Ureter (tissue), 1 donor: ENCODE measurements at places on chromosomes 7 and 10. TPM values are rescaled to one million over a fixed set of nuclear protein-coding genes. Genes with fewer than 3 reads are reported as not detected.
A peak's percentile ranks its signal among the peaks of the same experiment; 100 is the strongest.

GRCh38 chr7:151754142-151754590, 122.7 kb downstream of the PRKAG2 start:
- DNase-seq = peak; percentile 87

- no peak for DNase-seq
Observed at GRCh38 chr7:5567790-5568189, 144.2 kb upstream of the TNRC18 start.

The GNGT1 gene
- 0.70 TPM for total RNA-seq

DNA sequence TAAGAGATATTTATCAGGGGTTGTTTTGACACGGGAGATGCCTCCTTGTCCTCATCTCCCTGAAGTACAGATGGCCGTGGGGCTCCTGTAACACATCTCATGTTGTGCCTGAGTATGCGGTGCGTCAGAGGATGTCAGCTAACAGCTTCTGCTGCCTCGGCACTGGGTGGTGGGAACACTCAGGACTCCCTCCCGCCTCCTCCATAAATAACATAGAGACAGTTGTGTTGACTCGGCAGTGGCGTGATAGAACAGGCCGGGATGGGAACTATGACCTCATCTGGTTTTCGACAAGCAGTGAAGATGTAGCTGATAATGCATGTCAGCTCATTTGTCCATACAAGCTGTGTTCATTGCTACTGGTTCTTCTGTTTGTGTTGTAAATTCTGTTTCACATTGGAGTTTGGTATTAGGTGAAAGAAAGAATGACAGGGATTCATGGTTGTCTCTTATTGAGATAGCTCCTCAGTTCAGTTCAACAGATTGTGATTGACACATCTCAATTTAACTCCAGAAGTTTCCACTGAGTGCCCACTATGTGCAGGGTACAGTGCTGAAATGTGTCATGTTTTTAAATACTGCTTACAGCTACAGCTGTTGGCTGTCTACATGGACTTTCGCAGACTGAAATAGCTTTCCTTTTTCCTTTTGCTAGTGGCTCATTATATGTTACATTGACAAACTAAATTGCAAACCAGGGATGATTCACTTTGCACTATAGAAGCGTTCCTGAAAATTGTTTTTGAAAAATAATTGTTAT, 87.4 kb downstream of the CHN2 start:
- peak; percentile 51 for DNase-seq

- no peak for DNase-seq
Observed at GRCh38 chr7:50782375-50783208, at the start of gene GRB10. Gene GRB10 (minus strand): TSS chr7:50782896. CDS start chr7:50732322, 50,574 bp downstream.

- DNase-seq = no peak
Observed at GRCh38 chr7:94980418-94981142, 73.2 kb downstream of the PPP1R9A start.

DNA sequence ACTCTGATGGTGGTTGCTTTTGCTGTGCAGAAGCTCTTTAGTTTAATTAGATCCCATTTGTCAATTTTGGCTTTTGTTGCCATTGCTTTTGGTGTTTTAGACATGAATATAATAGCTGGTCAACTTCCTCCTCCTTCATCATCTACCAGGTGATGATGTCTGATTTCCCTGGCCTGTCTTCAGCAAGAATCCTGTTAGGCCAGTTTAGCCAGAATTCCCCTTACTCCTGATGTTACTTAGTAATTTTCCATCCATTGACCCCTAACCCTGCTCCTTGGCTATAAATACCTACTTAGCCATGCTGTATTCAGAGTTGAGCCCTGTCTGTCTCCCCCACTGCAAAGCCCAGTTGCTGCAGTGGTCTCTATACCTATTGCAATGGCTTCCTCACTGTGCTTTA, 91.4 kb downstream of the ZNF777 start:
- DNase-seq = no peak

GRCh38 chr10:11581213-11581612, 30.2 kb downstream of the USP6NL start:
- DNase-seq = no peak

The CUZD1 gene
- total RNA-seq = 0.94 TPM

DNA sequence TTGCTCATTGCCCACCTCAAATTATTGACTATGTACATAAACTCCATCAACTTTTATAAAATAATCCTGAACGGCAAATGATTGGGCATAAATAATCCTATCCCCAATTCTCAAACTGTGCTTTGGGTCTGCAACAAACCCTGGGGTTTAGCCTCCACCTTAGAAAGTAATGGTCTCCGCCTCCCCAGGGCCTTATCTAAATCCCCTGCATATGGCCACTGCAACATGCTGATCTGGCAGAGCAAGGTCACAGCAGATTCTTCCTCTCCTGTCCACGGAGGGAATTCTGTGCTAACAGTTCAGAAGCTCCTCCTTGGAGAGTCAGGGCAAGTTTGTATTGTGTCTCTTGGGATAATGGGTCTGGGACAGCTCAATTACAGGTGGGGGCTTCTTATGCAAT, 18.4 kb downstream of the FXYD4 start:
- no peak for DNase-seq

The ADO gene
- total RNA-seq = 18.5 TPM

DNA sequence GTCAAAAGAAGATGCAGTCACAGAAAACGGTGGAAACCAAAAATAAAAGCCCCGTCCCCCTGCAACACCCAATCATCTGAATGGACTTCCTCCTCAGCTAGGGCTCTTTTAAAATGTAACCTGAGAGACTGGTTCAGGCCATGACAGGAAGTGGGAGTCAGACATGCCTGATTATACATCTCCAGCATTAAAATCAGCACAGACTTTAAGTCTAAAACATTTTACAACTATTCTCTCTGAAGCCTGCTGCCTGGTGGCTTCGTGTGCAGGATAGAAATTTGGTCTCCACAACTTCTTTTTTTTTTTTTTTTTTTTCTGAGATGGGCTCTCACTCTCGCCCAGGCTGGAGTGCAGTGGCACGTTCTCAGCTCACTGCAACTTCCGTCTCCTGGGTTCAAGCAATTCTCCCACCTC, 30.3 kb downstream of the HACD1 start:
- no peak for DNase-seq

- no peak for DNase-seq
Observed at GRCh38 chr10:71771204-71771603, 2.1 kb downstream of the VSIR start.

DNA sequence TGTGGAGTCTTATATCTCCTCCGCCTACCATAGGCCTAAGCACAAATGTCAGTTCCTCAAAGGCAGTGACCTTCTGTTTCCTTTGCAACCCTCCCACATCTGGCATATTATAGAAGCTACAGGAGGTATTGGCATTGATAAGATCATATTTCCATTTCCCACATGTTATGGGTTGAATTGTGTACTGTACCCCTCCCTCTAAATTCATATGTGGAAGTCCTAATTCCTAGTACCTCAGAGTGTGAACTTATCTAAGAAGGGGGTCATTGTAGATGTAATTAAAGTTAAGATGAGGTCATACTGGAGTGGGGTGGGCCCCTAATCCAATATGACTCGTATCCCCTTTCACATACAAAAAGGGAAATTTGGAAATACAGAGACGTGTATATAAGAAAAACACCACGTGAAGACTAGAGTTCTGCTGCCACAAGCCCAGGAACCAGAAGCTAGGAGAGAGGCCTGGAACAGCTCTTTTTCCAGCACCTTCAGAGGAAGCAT, 6.1 kb upstream of the LAMB4 start:
- DNase-seq = no peak

DNA sequence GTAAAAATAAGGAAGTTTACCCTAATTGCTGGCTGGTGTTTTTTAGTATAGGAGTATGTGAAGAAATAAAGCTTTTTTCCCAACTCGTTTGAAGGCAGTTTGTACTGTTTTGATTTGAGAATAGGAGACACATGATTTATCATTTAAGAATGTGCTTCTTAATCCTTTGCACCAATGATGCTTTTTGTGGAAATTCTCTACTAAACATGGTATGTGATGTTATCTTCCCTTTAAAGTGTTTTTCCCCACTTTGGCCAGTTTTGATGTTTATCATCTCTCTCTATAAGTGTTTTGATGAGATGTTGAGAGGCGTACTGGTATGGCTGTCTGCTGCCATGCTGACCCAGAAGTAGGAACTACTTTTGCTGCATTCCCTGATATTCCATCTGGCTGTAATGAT, 85.1 kb downstream of the SUGCT start:
- DNase-seq = no peak

- DNase-seq = no peak
Observed at GRCh38 chr10:58972576-58973234, 203.7 kb upstream of the PHYHIPL start.

The MYO1G gene
- 6.0 TPM for total RNA-seq

DNA sequence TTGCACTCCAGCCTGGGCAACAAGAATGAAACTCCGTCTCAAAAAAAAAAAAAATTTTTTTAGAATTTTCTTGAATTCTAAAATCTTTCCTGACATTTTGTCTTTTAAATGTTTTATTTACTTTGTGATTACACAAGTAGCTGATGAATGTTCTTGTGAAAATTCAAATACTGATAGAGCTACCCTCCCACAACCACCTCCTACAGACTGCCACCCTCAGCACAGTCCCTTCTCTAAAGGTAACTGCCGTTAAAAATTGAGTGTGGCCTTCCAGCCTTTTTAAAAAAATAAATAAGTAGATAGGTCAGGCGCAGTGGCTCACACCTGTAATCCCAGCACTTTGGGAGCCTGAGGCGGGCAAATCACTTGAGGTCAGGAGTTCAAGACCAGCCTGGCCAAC, 15.1 kb downstream of the ENO4 start:
- no peak for DNase-seq

- no peak for DNase-seq
Observed at GRCh38 chr10:13003004-13003403, 1.5 kb upstream of the CCDC3 start.

The COL1A2 gene
- 231 TPM for total RNA-seq

The NCF1 gene
- 1.9 TPM for total RNA-seq

- DNase-seq = no peak
Observed at GRCh38 chr7:114886241-114886640, 35.7 kb upstream of the MDFIC start.

The DNAH11 gene
- total RNA-seq = 0.94 TPM
